ENCODE measurements at places on chromosomes 7 and 10. TPM values are rescaled to one million over a fixed set of nuclear protein-coding genes. Genes with fewer than 3 reads are reported as not detected.

ZNF239 gene
- 0.11 TPM for total RNA-seq

OR2A42 gene
- not detected for total RNA-seq

FGL2 gene
- 23.3 TPM for total RNA-seq

NEUROD6 gene
- not detected for total RNA-seq

TLX1 gene
- not detected for total RNA-seq

LBX1 gene
- total RNA-seq = not detected

SLC26A3 gene
- not detected for total RNA-seq

PPP1R3C gene
- total RNA-seq = 46.1 TPM

PRKG1 gene
- 10.9 TPM for total RNA-seq

HEPACAM2 gene
- total RNA-seq = not detected

INMT gene
- 40.2 TPM for total RNA-seq

POLR2J2 gene
- total RNA-seq = 6.7 TPM

UPP1 gene
- total RNA-seq = 178 TPM

PTF1A gene
- total RNA-seq = not detected

C10orf95 gene
- 0.23 TPM for total RNA-seq

PTN gene
- total RNA-seq = 22.4 TPM

MTURN gene
- 10.4 TPM for total RNA-seq

MYL10 gene
- total RNA-seq = not detected

PHKG1 gene
- 0.57 TPM for total RNA-seq

All from esophagus squamous epithelium (tissue), 5 donors.